ENCODE measurements at places on chromosomes 3 and 15.

- no peak for DNase-seq
Observed at GRCh38 chr3:153320585-153321128, 158.6 kb downstream of the RAP2B start.

DNA sequence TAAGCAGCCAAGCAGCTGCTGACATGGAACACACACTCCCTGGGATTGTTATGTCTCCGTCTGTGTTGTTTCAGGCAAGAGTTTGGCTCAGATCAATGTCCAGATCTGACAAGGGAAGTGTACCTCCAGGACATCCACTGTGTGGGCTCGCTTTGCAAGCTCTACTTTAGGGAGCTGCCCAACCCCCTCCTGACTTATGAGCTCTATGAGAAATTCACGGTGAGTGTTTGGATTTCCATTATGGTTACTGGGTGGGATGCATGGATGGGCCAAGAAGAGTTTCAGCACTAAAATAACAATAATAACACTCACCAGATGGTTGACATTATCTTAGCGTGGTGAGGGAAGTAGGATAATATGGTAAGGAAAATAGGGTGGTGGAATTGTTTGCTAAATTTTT is 74.1 kb downstream of the ARHGAP31 start:
- DNase-seq, result no peak

DNA sequence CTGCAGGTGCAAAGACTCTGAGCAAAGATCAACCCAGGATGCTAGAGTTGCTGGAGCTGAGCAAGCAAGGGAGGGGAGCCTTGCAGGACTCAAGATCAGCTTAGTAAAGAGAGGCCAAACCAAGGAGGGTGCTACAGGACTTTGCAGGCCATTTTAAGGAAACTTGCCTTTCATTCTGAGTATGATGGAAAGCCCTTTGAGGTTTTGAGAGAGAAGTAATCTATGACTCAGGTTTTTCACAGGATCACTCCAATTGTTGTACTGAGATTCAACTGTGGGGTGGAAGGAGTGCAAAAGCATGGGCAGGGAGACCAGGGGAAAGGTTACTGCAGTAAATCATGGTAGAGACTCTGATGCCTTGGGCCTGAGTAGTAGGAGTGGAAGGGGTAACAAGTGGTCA is 260.4 kb upstream of the GPR149 start:
- no peak for DNase-seq

- DNase-seq, result no peak
Observed at GRCh38 chr3:149763565-149764195, 11.4 kb upstream of the COMMD2 start.

DNA sequence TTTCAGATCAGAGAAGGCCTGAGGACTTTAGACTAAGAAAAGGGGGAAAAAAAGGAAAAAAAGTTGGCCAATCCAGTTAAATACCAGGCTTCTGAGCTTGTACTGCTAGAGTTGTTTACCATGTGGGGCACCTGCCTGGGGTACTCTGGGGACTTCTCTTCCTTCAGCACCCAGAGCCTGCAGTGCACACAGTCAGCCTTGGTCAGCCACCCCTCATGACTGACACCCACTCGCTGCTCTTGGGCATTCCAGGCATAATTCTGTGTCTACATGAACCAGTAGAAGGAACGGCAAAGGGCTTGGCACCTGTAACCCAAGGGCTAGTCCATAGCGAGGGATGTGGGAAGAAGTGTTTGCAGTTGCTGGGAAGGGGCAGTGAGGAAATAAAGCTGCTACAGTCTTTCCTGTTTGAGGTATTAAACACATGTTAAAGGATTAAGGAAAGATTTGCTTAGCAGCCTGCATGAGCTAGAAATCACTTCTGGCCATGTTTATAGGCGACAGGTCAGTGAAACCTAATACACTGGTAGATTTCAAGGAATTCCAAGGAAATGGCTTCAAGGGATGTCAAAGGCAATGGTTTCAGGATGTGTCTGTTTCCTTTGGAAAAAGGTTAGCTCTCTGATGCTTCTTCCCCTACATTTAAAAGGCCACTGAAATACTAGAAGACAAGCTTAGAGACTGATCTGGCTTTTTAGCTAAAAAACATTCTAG is 232.5 kb downstream of the CHST2 start:
- DNase-seq, result no peak

DNA sequence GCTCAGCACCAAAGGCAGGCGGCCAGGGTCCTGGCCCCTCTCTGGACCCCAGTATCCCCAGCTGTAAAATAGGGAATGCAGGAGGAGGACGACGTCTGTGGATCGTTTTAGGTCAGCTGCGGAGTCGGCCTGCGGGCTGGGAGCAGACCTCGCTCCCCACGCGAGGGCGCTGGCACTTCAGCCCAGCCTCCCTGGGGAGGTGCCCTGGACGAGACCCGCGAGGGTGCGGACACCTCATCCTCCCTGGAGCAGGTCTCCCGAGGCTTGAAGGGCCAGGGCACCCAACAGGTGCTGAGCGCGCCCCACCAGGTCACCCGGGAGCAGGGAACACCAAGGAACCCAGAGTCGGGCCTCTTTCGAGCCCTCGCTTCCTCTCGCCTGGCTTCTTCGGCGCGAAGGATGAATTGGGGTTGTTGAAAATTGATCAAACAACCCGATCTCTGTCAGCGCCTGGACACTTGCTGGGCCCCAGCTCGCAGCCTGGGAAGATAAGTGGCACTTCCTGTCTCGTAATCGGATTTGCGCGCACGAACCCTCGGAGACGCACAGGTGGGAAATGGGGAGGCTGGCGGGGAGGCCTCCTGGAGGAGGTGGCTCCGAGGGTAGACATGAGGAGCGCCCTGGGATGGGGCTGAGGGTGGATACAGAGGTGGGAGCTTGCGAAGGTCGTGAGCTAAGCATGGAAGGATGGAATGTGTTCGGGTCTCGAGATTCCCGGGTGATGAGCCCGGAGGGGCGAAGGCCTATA is 588 bp upstream of the VIPR1 start:
- DNase-seq, result peak; percentile 44

DNA sequence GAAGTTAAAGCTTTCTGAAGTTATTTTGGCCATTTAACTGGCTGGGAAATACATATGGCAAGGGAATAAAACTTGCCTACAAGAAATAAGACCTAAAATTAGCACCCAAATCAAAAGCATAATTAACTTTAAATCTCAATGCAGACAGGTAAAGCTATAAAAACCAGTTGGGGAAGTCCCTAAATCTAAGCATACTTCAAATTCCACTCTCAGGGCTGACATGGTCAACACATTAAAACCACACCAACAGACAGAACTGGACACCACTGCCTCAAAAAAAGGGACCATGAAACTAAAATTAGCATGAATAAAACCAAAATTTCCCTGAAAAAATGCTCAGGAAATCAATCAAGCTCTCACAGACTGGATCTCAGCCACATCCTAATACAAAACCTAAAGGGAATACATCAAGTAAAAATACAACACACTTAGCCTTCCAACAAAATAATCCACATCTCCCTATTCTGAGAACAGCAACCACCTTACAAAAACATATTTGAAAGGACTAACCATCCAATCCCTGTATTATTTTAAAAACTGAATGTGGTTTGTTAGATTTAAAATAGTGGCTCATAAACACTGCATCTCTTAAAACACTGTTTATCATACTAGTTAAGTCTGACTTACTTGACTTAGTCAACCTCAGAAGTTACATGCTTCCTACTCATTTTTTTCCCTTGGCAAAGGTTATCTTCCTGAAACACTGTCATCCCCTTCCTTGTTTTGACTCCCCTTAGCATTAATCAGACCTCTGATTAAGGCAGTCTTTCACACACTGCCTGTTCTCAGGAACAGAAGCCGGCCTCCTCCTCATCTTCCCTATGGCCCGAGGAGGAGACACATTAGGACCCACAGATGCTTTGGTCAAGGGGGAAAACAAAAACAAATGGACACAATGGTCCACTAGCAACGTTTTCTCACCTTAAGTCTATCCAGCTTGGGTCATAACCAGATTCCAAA is 8.3 kb downstream of the TRA2B start:
- no peak for DNase-seq

- DNase-seq, result no peak
Observed at GRCh38 chr3:195155570-195156241, 115.3 kb downstream of the XXYLT1 start.

DNA sequence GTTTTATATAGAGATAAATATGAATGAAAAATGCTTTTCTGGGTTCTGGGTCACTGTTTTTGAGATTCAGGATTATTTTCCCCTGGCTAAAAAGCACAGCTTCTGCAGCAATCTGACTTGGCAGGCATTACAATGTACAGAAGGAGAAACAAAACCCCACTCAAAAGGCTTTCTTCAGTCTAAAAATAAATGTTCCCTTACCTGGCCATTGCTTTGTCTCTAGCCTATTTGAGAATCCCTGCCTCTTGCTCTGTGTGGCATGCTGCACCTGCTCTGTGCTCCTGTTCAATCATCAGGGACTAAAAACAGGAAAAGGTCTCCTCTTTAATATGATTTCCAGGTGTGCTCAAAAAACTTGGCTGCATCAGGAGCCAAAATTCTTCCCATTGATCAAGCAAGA is 187.4 kb upstream of the STAC start:
- DNase-seq, result no peak

GRCh38 chr3:22039161-22039560 is 288.2 kb upstream of the ZNF385D start:
- DNase-seq, result no peak

DNA sequence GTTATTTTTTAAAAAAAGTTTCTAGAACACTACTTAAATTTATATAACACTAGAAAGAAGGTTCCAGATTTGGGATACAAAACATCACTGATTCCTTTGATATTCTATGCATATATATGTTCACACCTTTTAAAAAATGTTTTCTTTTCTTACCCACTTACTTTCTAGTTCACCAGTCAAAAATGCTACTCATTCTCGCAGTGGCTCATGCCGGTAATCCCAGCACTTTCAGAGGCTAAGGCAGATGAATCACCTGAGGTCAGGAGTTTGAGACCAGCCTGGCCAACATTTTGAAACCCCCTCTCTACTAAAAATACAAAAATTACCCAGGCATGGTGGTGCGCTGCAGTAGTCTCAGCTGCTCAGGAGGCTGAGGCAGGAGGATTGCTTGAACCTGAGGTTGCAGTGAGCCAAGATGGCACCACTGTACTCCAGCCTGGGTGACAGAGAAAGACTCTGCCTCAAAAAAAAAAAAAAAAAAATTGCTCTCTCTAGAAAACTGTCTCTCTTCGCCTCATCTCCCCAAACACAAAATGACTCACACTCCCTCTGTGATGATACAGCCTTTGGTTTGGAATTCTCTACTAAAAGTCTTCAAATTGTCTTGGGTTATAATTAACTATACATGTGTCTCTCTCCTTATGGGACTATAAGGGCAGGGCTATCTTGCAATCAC is 52.6 kb upstream of the TGFBR2 start:
- DNase-seq, result no peak

GRCh38 chr15:88833731-88834100 is 30.5 kb downstream of the ACAN start:
- DNase-seq, result no peak

- no peak for DNase-seq
Observed at GRCh38 chr3:106256249-106256957, 387.6 kb upstream of the CBLB start.

DNA sequence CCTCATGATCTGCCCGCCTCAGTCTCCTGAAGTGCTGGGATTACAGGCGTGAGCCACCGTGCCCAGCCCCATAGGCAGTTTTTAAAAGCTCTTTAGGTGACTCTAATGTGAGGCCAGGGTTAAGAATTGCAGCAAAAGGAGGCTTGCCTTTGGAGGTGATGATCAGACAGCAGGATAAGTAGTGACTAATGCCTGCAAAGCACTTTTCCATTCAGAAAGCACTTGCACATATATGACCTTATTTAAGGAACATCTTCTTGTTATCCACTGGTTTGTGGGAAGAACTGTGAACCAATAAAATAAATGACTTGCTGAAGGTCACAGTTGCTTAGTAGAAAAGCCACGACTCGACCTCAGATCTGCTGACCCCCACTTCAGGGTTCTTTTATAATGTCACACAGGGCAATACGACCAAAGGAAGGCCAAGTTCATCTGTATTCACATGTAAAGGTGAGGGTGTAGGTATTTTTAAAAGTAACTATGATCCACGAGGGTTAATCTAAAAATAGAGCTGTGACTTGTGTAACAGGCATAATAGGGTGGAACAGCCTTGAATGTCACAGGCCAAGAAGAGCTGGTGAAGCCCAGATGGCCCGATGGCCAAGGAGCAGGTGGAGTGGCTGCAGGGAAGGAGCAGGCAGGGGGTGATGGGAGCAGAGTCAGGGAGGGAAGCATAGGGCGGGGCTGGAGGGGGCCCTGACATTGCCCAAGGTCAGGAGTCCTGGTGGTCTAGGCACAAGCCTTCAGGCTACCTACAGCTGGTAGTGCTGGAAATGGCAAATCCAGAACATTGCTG is 24.4 kb downstream of the LARP6 start:
- no peak for DNase-seq

DNA sequence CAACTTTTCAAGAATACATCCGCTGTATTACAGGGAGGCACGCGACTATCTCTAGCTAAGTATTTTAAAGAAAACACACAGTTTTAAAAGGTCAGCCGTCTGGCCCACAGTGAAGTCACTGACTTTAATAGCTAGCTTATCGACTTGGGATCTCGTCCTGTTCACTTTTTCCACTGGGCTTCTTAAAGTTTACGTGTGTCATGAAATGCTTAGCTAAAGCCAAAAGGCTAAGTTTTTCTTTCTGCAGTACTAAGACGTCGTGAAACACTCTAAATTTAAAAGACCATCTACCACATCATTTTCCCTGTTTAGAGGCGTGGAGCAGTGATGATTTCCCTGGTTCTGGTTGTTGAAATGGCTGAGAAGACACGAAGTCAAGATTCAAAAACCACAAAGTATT is 27.1 kb downstream of the LRIG1 start:
- DNase-seq, result no peak

- no peak for DNase-seq
Observed at GRCh38 chr3:112687616-112688015, 46.7 kb upstream of the CCDC80 start.

DNA sequence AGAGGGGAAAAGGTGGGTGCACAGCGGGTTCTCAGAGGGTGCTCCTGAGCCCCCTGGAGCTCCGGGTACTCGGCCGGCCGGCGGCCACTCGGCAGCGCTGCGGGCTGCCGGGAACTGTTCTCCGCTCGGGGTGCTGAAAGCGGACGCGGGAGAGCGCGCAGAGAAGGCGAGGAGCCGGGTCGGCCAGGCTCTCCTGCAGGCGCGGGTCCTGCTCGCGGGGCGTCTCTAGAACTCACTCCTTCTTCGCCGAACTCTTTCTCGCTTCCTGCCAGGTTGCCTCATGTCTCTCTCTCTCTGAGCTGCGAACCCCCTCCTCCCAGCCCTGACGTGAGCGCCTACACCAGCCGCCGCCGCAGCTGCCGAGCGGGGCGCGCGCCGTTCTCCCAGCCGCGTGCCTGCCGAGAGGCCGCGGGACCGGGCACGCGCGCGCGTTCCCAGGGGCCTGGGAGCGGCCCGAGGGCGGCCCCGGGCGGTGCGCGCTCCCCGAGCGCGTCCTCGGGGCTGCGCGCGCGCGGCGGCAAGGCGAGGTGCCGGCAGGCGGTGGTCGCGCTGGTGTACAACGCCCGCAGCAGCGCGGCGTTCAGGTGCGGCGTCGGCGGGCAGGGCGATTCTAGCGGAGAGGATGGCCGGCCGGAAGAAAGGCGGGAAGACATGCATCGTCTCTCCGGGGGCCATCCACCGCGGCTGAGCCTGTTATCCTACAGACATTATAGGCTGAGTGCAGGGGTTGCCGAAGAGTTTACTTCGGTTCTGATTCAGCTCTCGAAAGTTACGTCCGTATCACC is at the start of gene PEX5L:
PEX5L (minus strand) TSS at position 267 of the 785 bp plus-strand sequence. CDS start 338 bp downstream, outside the sequence.
- DNase-seq, result no peak

GRCh38 chr3:53162672-53163443 is 1.8 kb downstream of the PRKCD start:
- DNase-seq, result no peak
